GM12892 (cell line): ENCODE measurements at places on chromosomes 6 and 20.

DNA sequence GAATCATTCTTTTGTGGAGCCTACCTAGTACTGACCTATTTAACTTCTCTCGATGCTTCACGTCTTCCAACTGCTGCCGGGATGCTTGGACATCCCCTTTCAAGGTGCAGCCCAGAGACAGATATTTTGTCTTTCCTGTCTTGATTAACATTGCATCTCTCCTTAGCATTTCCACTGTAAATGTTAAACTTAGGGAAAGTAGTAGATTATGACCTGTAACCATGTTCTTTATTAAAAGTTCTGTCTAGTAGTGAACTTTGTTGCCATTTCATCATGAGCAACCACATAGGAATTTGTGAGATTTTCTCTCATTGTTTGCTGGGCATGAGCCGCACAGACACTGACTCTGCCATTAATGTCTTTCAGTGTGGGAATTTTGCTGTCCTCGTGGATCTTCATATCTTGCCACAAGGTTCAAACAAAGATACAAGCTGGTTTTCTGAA is 117.9 kb downstream of the JAG1 start:
- no peak for DNase-seq

GRCh38 chr20:35226126-35226883 is at the start of gene MMP24:
Gene MMP24, plus strand, starts transcription at chr20:35226690. Its CDS starts 49 bp downstream, at chr20:35226739.
- DNase-seq: no peak

DNA sequence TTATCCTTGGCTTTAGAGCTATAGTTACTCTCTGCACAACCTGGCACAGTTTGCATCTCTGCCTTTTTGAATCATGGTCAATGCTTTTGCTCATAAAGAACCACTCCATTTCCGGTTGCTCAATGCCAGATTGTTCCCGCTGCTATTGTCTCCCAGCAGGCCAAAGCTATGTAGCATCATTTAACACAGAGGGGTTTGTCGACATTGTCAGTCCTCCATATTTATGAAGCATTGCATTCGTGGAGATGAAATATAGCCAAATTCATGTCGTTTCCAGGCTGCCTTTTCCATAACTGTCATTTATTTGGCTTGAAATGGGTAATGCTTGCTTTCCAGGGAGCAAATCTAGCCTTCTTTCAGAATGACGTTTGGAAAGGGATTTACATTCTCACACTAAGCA is 598.8 kb downstream of the EPHA7 start:
- no peak for DNase-seq

DNA sequence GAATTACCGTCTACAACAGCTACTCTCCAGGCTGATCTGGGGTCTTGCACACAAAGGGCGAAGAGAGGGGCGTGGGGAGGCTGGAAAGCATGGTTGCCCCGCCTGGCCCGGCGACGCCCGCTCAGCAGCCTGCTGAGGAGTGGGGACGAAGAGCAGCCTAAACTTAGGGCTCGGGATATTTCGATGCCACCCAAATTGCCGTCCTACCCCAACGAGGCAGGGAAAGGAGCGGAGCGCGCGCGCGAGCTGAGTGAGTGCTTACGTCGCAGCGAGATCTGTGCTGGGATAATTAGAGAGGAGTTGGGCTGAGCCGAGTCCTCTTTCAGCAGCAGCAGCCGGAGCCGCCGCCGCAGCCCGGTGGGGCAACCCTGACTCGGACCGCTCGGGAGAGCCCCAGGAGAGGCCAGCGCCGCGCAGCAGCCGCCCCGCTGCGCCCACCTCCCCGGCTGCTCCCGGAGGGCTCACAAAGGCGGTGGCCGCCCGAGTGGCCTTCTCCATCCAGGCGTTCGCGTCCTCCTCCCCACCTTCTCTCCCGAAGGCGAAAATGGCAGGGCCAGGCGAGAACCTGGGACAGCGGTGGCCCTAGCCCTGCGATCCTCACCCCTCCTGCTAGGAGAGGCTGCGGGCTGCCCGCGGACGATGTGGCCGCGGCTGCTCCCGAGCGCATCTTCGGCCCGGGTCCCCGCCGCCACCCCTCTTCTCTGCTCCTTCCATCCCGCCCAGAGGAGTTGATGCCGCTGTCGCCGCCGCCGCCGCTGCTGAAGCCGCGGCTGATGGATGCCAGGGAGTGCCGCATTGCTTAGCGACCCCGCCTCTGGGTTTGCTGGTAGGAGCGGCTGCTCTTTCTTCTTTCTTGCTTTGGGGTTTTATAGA is at the start of gene CLVS2:
CLVS2 (plus strand) TSS at position 315 of the 873 bp plus-strand sequence. CDS start 1,543 bp downstream, outside the sequence.
- no peak for DNase-seq

DNA sequence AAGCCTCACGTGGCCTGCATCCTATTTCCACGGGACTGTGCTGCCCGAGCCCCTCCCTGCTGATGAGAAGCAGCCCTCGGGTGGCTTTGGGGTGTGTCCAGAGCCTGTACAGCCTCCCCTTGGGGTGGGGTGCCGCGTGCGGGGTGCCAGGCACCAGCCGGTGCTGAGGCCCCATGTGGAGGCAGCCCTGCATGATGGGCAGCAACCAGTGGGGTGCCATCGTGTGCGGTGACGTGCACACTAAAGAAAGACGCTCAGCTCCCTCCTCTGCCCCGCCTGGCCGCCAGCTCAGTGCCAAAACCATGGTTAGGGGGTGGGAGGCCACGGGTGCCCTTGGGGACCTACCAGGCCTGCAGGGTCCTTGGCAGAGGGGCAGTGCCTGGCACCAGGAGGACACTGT is 26.2 kb downstream of the NTSR1 start:
- no peak for DNase-seq

DNA sequence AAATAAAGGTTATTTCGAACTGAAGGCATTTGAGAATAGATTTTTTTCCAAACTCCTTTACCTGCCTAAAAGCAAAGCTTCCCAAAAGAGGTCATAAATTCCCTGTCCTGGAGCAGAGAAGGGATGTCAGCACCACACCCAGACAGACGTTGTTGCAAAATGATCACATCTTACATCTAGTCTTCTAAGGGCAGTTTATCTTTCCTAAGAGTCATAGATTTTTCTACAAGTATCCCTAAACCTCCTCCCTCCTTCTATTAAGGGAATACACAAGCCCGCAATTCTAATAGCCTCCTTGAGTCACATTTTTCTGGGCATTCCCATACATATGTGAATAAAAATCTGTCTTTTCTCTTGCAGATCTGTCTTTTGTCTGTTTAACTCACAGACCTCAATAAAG is 20.6 kb upstream of the AKAP12 start:
- no peak for DNase-seq

DNA sequence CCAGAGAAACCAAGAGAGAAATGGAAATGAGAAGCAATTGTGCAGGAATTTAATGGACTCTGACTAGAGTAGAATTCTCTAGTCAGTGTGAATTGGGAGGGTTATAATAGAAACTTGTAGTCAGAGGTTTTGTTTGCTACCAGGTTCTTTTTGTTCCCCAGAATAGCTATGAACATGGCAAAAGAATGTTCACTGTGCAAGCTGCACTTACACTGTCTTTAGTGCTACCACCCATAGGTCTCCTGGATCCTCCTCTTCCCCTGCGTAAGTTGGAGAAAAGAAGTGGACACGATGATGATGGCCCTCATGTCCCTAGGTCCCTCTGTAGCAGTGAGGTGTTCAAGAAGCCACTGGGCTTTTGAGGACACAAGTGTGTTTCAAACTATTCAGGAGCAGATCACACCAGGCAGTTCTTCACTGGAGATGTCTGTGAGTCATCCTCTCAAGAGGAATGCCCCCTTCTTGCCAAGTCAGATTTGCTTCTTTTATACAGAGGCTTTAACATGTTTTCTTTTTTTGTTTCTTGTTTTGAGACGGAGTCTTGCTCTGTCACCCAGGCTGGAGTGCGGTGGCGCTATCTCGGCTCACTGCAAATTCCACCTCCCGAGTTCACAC is 47.6 kb upstream of the SMIM8 start:
- no peak for DNase-seq

DNA sequence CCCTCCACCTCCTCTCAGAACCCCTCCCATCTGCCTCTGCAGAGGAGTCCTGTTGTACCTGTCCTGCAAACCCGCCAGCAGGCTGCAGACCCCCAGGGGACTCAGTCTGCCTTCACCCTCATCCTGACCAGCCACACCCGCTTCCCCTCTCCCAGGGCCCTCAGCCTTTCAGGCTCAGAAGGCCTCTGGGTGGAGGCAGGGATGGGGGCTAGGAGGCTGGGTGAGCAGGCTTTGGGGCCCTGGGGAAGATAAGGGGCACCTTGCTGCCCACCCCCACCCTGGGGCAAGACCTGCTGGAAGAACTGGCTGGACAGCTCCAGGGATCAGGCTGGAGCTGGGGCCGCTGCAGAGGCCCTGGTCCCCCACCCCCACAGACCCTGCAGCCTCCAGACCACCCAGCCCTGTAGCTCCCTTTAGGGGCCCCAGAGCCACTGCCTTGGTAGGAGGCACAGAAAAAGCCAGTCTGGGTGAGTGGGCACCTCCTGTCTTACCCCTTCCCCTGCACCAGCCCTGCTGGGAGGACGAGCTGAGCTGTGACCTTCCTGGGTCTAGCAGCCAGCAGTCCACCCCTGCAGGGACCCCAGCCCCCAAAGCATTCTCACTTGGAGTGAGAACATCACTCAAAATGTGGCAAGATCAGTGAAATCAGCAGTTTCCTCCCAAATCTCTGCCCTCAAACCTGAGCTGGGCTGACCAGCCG is 5.2 kb downstream of the TEAD3 start:
- no peak for DNase-seq

- no peak for DNase-seq
Observed at GRCh38 chr6:71404145-71404966, 115.7 kb downstream of the OGFRL1 start.

DNA sequence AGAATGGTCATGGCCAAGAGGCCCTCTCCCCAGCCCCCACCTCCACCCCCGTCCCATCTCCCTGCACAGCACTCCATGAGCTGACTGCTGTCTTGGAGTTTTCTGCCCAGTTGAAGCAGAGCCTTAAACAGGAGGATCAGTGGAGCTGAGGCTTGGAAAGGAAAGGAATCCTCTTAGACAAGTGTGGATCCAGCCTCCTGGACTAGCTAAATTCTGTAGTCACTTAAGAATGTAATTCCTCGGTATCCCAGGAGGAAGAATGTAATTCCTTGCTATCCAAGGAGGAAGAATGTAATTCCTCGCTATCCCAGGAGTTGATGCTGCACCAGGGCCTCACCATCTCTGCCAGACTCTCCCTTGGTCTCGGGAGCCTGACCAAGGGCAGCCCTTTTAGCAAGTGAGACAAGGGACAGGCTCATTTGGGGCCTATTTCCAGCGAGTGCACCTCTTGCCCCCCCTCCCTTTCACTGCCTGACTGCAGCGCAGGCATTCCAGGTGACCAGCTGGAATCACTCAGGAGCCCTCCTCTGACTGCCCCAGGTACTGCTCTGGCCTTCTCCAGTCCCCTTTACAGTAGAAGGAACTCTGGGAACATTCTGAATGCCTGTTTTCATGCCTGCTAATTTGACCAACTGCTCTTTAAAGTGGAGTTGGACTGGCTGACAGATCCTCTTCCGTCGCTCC is 76.2 kb downstream of the TCP11 start:
- DNase-seq: no peak

DNA sequence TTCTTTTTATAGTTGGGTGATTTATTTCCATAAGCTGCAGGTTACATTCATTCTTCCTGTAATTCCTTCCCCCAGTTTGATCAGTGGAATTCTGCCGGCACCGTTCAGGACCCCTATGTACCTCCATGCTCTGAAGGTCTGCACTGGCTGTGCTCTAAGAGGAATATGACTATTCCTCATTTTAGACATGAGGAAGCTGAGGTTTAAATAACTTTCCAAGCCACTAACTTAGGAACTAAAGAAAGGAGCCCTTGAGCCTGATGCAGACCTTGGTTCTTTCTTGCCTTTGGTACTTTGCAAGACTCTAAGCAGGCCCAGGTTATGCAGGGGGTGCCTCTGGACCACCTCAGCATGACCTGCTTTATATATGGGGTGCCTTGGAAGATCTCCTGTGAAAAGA is 318.5 kb downstream of the QKI start:
- no peak for DNase-seq

DNA sequence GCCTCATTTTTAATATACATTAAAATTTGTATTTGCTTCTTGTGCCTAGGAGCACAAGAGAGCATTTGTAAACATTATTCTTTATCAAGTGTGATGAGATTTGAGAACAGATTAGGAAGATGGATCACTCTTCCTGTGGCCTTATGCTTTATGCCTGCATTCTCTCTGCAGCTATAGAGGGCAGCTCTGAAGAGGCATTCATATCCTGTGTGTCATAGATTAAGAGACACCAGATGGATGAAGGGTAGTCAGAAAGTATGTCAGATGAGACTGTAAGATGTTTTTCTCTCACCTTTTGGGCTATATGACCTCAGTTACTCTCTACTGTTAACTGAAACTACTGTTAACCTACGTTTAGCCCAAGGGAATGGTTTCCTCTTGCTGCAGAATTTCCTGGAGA is 61.4 kb downstream of the DNAH8 start:
- DNase-seq: no peak

DNA sequence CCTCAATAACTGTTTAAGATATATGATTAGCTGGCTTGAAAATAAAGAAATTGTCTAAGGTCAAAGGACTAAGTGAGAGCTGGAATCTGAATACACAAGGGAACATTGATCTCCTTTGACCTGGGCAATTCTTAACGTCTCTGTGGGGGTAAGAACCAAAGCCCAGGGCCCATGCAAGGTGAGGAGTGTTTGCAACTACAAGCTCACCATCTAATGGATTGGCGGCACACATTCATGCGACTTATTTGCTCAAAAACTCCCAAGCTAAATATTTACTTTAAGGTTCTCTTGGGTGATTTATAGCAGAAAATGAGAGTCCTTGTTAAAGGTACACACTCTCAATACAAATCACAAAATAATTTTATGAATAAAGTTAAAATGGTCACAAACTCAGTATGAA is 392.0 kb upstream of the FLRT3 start:
- no peak for DNase-seq

- DNase-seq: no peak
Observed at GRCh38 chr6:41581381-41581991, 35.3 kb downstream of the FOXP4 start.

DNA sequence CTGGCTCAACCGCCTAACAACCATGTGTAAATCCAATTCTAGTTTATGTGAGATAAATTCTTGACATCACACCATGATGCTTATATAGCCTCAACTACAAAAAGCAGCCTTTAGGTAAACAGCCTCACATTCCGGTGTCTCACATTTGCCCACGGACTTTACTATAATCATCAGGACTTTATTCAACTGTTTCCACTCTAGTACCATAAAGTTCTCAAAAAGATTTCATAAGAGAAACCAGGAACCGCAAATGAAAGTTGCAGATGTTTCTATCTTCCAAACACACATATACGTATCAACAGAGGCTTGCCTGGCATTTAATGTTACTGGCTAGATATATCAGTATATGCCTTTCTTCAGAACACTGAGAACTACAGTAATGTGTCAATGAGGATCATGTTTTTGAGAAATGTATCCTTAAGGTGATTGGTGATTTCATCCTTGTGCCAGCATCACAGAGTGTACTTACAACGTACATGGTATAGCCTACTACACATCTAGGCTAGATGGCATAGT is 80.0 kb downstream of the EPB41L2 start:
- DNase-seq: no peak
